Germinal center (tissue), 1 donor: ENCODE measurements at places on chromosomes 1 and 21.

- DNase-seq: no peak
Measured at GRCh38 chr1:209232197-209232596, 351.3 kb upstream of the CAMK1G start.

DNA sequence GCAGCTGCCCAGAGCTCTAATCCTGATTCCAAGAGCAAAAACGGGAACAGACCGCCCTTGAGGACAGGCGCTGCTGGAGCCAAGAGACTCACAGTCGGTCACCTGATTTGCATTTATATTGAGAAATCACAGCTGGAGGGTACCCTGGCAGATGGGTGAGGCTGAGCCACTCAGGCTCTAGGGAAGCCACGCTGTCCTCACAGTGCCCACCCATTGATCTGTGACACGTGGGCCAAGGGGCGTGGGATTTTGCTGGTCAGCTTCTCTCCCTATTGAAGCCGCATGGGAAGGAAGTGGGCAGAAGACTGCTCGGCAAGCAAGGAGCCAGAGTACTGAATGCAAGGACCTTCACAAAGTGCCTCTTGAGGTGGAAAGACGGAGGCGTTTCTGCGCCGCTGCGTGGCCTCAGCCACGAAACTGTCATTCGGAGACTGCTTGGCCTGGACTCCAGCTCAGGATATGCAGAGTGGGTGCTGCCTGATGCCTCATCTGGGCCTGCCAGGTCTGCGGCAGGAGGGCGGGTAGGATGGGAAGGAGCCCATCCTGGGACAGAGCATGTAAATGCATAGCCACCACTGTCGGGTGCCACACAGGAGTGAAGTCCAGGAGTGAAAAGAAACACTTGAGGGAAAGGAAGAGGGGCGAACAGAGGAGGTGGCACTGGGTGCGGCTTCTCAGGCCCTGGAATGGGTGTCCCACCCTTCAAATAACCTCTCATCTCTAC is 139.8 kb downstream of the PGBD5 start:
- no peak for DNase-seq

GRCh38 chr1:58996341-58997059 is 212.7 kb upstream of the JUN start:
- no peak for DNase-seq

GRCh38 chr1:12032161-12032621 is 12.9 kb downstream of the MIIP start:
- DNase-seq: no peak

GRCh38 chr1:2232255-2232915 is 4.3 kb downstream of the SKI start:
- DNase-seq: no peak

- DNase-seq: no peak
Measured at GRCh38 chr1:233544304-233544703, 69.6 kb upstream of the KCNK1 start.

- no peak for DNase-seq
Measured at GRCh38 chr1:226588484-226588883, 39.9 kb downstream of the STUM start.

- no peak for DNase-seq
Measured at GRCh38 chr1:8746554-8746953, 70.9 kb downstream of the RERE start.

DNA sequence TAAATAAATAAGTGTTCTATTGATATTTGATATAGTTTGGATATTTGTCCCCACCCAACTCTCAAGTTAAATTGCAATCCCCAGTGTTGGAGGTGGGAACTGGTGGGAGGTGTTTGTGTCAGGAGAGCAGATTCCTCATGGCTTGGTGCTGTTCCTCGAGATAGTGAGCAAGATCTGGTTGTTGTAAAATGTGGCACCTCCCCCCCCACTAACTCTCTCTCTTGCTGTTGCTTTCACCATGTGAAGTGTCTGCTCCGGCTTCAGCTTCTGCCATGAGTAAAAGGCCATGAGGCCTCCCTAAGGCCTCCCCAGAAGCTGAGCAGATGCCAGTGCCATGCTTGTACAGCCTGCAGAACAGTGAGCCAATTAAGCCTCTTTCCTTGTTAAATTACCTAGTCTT is 20.8 kb downstream of the FRRS1 start:
- no peak for DNase-seq

DNA sequence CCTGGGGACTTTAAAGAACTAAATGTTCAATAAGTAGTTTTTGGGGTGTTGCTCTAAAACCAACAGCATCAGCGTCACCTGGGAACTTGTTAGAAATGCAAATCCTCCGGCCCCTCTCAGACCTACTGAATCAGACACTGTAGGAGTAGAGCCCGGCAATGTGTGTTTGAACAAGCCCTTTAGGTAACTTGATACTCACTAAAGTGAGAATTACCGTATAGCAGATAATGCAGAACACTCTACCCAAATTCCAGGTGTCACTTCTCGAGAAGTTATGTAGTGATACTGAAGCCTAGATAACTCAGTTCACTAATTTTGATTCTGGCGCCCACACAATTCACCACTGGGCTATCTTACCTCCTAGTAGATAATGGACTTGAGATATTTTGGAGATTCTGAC is 3.7 kb upstream of the DPT start:
- no peak for DNase-seq

GRCh38 chr1:57440096-57440495 is 16.2 kb upstream of the DAB1 start:
- no peak for DNase-seq

DNA sequence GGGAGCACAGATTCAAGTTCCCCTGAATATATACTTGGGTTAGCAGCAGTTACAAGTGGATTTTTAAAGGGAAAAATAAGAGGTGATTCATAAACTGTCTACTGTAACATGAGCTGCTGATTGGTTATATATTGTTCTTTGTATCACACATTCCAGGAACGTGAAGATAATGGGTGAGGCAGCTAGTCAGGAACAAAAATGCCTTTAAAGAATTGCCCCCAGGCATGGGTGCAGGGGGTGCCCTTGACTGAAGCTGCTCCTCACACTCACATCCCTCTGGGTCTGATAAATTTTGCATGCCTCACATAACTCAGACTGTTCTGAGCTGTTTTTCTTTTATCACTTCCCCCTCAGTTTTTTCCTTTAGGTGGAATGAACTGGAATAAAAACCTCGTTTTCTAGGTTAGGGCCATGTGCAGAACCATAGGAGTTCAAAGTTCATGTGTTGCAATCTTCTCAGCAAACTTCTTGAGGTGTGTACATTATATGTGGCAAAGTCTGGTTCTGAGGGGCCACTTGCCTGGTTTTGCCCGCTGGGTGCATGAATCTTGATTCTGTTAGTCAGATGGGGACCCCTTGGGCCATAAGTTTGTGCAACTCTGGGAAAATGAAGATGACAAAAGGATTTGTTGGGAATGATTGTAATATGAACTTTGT is 21.1 kb downstream of the TBX19 start:
- no peak for DNase-seq

- DNase-seq: no peak
Measured at GRCh38 chr21:45721671-45722070, 78.1 kb downstream of the PCBP3 start.

GRCh38 chr1:33320619-33321165 is at the start of gene A3GALT2:
Gene A3GALT2, minus strand, starts transcription at chr1:33321098. Its CDS starts 0 bp downstream, at chr1:33321098.
- DNase-seq: no peak

DNA sequence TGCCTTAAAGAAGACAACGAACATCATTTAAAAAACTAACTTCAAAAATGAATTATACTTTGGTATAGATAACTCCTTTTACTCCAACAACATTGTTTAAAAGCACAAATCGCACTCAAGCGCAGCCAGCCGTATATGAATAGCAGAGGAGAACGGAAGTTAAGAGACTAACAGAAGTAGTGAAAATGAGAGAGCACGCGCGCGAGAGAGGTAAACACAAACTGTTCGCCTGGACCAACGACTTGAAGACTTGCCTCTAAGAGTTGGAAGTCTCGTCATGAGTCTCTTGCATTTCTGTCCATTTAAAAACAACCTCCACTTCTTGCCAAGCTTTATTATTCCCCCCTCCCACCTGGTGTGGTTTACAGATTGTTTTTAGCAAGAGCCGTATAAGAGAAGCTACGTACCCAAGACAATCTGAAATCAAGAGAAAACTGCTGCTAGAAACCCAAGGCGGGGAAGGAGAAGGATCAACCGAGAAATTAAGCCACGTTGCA is 479 bp downstream of the SELENOF start:
- DNase-seq: peak; percentile 54

DNA sequence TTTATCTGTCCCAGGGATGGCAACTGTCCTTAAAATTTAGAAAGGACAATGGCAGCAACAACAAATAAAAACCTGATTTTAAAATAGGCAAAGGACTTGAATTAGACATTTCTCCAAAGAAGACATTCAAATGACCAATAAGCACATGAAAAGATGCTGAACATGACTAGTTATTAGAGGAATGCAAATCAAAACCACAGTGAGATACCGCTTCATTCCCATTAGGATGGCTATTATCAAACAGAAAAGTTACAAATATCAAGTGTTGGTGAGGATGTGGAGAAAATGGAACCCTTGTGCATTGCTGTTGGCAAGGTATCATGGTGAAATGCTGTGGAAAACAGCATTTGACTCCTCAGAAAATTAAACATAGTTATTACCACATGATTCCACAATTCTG is 120.7 kb downstream of the CRB1 start:
- DNase-seq: no peak

DNA sequence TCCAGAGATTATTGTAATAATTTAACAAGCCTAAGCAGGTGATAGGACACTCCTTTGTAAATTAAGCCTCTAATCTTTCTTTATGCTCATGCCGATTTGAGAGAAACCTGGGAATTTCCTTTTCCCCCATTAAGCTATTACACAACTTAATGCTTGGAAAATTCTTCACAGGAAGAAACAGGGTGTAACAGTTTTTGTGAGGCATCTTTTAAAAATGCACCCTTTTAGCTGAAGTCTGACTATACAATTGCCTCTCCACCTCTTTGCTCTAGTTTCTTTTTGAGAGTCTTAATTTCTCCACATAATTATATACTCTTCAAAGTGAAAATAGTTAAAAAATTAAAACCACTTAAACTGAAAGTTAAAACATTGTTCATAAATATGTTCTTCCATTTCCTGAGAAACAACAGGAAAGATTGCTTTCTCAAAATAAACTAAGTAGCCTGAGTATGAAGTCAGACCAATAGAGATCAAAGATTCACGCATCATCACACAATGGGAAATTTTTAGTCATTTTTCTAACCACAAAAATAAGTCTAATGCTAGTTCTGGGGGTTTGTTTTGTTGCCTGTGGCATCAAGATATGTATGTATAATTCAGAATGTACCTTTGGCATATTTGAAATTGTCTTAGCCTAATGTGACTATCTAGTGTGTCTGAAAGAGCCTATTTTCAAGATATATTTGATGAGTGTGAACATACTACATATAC is 34.7 kb downstream of the LRRC8D start:
- DNase-seq: peak; percentile 22

DNA sequence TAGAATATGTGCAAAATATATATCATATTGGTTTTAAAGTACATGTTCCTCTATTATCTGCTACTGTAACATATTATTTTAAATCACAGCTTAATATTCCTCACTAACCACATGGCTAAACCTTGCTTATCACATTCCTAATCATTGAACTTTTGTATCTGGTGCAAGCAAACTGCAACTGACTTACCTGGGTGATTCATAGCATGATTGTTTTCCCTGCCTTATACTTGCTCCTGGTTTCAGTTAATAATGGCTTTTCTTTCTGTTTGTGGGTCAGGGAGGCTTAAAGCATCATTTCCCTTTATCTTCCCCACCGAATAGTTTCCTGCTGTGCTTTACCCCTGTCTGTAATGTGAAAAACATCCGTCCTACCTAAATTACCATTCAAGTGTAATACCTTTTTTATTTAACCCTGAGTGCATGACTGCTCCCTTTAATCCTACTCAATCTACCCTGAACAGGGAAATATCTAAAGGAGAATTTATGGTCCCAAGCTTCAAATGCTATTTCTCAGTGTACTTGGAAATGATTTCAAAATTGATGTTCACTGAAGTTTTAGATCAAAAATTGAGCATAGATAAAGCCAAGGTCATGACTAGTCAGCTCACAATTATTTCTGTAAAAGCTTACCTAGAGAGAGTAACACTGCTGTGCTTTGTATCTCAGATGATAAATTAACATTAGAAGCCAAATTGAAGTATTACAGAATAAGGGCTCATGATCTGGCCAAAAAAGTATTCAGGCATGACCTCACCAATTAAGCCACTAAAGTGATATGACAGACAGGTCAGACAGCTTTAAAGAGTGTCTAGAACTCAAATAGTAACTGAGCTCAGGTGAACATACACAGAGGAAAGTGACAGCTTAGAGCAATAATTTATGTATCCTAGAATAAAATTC is 507.1 kb downstream of the BRINP3 start:
- no peak for DNase-seq

DNA sequence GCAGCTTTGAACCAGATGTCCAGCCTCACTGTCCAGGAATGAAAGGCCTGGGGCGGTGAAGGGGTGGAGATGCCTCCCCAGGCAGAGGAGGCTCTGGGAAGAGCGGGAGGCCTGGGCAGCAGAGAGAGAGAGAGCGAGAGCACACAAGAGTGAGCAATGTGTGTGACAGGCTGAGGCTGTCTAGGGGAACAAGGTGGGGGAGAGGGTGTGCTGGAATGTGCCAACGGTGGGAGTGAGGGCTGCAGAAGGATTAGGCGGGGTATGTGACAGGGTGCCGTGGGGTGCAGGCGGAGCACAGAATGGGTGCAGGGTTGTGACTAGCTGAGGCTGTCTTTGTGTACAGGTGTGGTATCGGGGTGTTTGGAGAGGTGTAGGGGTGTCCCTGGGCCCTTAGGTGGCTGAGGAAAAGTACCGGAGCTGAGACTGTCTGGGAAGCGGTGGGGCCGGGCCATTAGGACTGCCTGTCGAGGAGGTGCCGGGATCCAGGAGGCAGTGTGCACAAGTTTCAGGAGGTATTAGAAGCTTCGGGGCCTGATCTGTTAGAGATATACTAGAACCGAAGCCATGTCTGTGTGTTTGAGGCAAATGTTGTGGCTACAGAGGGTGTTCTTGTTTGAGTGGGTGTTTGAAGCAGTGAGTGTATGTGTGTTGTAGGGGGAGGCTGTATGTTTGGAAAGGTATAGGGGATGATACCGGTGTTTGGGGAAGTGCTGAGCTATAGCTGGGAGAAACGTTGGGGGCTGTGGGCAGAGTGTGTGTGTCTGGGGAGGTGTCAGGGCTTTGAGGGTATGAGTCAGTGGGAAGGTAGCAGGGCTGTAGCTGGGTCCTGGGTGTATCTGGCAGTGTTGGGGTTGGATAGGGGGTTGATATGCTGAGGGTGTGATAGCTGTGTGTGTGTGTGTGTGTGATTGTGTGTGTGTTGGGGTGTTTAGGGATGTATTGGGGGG is 9.1 kb downstream of the AHDC1 start:
- DNase-seq: no peak

GRCh38 chr1:37661401-37661800 is 26.7 kb upstream of the RSPO1 start:
- DNase-seq: no peak

- DNase-seq: no peak
Measured at GRCh38 chr1:208979776-208980175, 603.7 kb upstream of the CAMK1G start.

GRCh38 chr21:33268737-33269441 is 2.7 kb downstream of the IL10RB start:
- DNase-seq: peak; percentile 65

DNA sequence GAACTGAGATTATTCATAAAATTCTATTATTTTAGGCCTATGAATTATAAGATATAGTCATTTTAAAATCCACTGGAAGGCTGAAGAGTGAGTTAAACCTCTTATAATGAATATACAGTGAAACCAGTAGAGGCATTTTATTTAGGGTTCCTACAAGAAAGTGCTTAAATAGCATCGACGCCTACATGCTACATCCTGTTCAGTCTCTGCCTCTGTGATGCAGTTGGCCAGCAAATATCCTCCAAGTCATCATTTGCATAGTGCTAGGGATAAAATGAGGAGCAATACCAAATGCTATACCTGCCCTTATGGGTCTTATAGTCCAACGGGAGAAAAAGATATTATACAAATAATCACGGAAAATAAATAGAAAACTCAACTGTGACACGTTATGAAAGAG is 59.6 kb downstream of the EDEM3 start:
- no peak for DNase-seq
